ENCODE measurements at places on chromosomes 5 and 9.

GRCh38 chr5:14534773-14535172 is 46.8 kb upstream of the OTULINL start:
- no peak for DNase-seq

DNA sequence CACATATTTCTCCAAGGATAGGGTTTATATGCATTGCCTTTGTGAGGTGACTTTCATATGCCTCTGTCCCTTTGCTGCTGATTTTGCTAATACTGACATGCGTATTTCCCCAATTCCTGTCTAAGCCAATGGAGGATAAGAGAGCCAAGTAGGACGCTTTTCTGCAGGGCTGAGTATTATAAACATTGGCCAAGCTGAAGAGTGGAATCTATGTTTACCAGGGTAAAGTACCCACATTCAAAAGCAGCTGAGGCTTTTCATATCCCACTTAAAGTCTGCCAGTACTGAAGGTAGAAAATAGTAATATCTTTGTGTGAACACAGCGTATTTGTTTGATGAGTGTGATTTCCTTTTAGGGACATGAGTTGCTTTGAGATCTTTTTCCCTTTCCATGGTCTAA is 128.8 kb upstream of the GPR151 start:
- no peak for DNase-seq

DNA sequence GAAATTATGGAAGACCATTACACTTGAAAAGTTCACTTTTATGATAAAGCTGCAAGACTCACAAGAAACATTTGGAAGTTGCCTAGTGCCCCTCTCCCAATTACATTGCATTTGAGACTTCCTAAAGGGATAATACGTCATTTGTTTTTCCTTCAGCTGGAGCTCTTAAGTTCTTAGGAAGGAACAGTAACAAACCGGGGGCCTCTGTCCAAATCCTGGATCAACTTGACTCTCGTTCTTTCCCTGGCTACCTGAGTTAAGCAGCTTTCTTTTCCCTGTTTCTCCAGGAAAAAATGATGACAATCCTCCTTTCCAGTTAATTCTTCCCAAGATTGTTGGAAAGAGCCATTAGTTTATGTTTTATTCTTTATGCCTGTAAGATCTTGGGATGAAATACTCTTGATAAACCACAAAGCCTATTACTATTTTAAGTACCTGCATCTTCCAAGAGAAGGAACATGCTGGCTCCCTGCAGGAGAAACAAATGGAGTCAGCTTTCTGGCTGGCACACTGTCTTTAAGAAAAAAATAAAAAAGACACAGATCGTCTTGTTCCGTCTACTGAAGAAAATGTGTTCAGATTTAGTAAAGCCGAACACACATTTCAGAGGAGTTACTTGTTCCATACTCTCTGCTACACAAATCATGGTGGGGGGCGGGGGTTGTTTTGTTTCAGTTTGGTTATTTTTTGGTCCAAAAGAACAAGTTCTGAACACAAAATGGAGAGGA is 297.9 kb downstream of the EFNA5 start:
- no peak for DNase-seq

GRCh38 chr9:19926774-19927173 is 137.9 kb upstream of the SLC24A2 start:
- no peak for DNase-seq

GRCh38 chr9:115945009-115945431 is 208.6 kb upstream of the PAPPA start:
- DNase-seq, result no peak

- DNase-seq, result no peak
Measured at GRCh38 chr9:14293801-14294200, 20.1 kb downstream of the NFIB start.

DNA sequence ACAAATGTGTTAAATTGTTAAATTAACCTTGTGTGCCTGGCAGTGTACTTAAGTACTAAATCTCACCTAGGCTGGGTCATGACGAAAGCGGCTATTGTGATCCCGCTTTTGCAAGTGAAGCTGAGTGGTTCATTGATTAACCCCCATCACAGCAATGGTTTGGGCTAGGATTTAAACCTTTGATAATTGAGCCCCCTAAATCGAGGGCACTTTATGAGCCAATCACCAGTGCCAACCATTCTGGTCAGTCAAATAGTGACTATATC is 22.8 kb downstream of the HNRNPK start:
- no peak for DNase-seq

GRCh38 chr9:34203275-34203991 is 24.6 kb downstream of the UBAP1 start:
- no peak for DNase-seq

DNA sequence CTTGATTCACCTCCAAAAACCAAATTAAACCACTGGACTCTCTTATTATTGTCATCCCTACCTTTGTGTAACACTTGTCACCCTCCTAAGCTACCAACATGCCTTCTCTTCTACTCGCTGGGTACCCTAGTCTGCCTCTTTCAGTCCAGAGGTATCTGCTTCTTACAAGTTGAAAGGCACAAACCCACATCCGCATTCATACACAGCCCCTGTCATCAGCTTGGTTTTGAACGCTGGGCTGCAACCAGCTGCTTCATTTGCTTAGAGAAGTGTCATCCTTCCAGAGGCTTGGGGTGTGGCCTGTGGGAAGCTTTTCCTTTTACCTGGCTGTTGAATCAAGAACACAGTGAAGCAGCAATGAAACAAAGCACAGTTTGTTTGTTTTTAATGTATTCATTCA is 138.8 kb upstream of the WWC1 start:
- peak; percentile 7 for DNase-seq

DNA sequence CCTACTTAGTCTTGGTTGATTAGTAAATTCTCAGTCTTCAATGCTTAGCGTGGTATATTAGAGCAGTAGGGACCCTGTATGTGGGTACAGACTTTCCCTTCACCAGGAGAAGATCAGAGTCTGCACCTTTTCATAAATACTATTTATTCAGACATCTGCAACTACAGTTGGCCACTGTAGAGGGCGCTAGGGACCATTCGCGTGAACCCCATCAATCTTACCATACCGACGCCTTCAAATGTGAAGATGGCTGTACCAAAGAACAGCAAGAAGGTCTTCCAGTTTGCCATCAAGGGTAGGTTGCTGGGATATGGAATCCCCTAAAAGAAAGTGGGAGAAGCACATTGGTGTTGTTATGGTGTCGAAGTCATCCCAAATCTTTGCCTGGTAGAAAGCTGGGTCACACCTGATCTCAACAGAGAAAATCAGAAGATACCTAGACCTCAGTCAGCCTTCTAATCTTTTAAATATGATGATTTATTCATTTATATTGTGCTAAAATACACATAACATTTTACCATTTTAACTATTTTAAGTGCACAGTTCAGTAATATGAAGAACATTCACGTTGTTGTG is 19.1 kb downstream of the SLC36A3 start:
- DNase-seq, result no peak

- DNase-seq, result no peak
Measured at GRCh38 chr9:105309531-105309931, 65.1 kb downstream of the SLC44A1 start.

DNA sequence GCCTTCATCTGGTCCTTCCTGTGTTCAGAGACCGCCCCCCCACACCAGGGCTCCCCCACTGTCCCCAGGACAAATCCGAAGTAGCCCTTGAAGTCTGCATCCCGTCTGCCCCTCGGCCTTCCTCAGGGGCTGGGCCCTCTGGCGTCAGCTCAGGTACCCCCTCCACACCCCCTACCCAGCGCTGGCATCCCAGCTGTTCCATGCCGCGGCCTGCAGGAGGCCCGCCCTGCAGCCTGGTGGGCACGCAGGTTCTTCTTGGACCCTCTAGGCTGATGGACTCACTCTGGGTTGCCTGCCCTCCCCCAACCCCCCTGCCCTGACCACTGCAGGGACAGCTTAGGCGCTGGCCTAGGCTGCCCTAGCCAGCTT is 6.6 kb downstream of the SLC2A6 start:
- DNase-seq, result no peak

Data from activated CD4-positive, alpha-beta T cell treated with anti-CD3 and anti-CD28 coated beads, Interleukin-2, amount 10 ng/mL, durations not matched to agents 7 days and 5 days (primary cell).